Right cardiac atrium (tissue), 5 donors: ENCODE measurements at places on chromosomes 7 and 10. TPM values are rescaled to one million over a fixed set of nuclear protein-coding genes. Genes with fewer than 3 reads are reported as not detected.
A peak's percentile ranks its signal among the peaks of the same experiment; 100 is the strongest.

- DNase-seq = peak; percentile 56
These were observed 2.1 kb upstream of the FLNC start for GRCh38 chr7:128827971-128828711.

DNA sequence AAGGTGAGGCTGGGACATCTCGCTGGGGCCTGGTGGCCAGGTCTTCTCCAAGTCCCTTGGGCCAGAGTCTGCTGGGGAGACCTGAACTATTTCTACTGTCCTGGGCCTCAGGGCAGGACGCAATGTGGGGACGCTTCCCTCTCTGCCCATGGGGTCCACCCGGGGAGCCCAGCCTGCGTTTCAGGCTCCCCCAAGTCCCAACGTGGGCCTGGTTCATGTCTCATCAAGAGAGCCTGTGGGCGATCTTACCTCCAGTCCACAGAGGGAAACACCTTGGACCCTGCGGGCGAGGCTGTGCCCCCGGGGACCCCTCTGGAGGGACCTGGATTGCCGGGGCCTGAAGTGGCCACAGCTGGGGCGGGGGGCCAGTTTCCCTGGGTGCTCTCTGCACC lies 91.7 kb downstream of the DNAJB6 start:
- DNase-seq = peak; percentile 39

GRCh38 chr7:99790407-99790806 lies 6.4 kb upstream of the CYP3A4 start:
- no peak for DNase-seq

DNA sequence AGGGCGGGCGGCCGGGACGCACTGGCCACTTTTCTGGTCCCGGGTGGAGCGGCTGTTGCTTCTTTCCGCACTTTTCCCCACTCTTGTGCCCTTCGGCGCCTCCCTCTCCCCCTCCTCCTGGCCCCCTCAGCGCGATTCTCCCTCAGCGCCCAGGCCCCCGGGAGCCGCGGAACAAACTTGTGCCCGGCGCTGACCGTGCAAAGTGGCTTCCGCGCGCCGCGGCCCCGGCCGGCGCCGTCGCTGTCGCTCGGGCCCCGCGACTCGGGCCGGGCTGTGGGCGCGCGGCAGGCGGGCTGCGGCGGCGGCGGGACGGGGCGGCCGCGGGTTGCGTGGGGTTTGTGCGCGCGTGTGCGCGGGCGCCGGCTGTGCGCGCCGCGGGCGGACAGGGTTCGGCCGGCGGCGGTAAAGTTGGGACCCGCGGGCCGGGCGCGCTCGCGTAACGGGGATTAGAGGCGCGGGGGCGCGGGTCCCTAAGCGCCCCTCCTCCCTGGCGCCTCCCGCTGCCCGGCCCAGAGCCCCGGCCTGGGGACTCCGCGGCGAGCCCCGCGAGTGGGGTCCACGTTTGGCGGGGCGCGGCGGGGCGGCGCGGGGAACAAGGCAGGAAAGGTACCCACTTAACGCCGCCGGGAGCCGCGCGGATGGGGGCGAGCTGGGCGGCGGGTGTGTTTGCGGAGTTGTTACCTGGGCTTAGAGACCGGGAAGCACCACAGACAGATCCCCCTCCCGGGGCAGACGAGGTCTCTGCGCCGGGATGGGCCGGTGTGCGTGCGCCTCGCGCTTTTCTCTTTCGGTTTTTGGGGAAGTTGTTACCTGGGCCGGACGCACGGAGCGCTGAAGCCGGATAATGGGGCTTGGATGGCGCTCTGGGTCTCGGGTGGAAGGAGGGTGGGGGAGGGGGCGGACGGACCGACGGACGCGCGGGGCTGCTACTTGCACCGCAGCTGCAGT lies 860 bp downstream of the ZEB1 start:
- peak; percentile 77 for DNase-seq

VPS41 gene
- 54.6 TPM for total RNA-seq
